Hippocampal formation (tissue), 2 donors: ENCODE measurements at places on chromosomes 11 and 22.
A peak's percentile ranks its signal among the peaks of the same experiment; 100 is the strongest.

- no peak for DNase-seq
These were observed 32.5 kb downstream of the MUC15 start for GRCh38 chr11:26539517-26539916.

DNA sequence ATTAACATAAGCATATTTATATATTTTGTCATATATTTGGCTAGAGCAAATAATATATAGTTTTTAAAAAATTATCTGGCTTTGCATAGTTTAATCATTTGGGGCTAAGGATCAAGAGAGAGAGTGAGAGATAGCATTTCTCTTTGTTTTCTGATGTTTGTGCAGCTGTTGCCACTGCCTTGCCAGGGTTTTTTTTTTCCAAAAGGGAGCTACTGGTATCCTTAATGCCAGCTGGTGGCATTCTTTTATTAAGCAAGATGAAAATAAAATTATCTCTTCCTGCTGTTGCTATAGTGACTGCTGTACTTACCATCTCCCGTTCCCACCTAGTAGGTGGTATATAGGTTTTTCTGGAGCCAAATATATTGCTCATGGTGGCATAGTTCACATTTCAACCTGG, 793.3 kb upstream of the ARHGAP42 start:
- no peak for DNase-seq

- DNase-seq: no peak
These were observed 2.9 kb upstream of the MRPL48 start for GRCh38 chr11:73784734-73785133.

GRCh38 chr11:67303835-67304411, 593 bp downstream of the SSH3 start:
- DNase-seq: no peak

GRCh38 chr11:68974421-68975194, 6.2 kb downstream of the MRGPRD start:
- no peak for DNase-seq

GRCh38 chr11:106242718-106243415, 165.4 kb downstream of the AASDHPPT start:
- peak; percentile 39 for DNase-seq

GRCh38 chr22:36713436-36713835, 9.9 kb upstream of the CACNG2 start:
- DNase-seq: no peak

DNA sequence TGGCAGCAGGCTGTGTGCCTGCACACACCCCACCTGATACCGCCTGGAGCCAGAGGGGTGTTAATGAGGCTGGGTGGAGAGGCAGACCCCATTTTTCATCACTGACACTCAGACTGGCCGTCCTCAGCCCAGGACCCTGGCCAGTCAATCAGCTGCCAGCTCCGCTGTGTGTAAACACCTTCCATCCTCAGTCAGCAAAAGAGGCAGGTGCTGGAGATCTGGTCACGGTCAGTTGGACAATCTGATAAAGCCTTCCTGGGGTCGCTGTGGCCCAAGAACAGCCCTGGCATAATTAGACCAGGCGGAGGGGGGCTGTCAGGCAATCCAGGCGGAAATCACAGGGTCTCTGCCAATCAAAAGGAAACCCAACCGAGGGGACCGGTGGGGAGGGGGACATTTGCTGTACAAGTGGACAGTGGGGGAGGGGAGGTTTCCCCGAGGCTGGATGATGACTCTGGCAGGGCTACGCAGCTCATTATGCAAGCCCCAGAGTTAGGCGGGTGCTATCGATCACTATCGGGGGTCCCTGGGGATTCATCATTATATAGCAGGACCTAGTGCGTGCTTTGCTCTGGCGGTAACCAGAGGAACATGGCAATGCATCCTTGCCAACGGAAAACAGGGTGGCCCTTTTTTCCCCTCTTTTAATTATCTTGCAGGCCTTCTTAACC, 72.9 kb downstream of the ABTB2 start:
- no peak for DNase-seq

- DNase-seq: peak; percentile 48
These were observed 1.9 kb downstream of the OR4S1 start for GRCh38 chr11:48307760-48308386.

DNA sequence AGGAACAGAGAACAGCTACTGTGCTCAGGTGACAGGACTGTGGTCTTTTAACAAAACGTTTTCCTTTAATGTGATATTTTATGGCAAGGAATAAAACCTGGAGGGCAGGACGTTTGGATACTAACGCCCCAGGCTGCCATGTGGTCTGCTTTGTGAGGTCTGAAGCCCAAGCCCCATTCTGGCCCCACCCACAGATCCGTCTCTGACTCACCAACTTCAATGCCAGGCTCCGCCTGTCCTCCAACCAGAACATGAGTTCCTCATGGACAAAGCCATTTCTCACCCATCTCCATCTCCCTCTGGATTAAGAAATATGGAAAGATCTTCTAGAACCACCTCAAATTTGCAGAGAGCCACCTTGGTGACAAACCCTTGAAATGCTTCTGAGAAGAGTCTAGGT, 148.8 kb downstream of the CRYBB2 start:
- no peak for DNase-seq

GRCh38 chr11:59025097-59025496, 61.0 kb upstream of the GLYATL1B start:
- no peak for DNase-seq

DNA sequence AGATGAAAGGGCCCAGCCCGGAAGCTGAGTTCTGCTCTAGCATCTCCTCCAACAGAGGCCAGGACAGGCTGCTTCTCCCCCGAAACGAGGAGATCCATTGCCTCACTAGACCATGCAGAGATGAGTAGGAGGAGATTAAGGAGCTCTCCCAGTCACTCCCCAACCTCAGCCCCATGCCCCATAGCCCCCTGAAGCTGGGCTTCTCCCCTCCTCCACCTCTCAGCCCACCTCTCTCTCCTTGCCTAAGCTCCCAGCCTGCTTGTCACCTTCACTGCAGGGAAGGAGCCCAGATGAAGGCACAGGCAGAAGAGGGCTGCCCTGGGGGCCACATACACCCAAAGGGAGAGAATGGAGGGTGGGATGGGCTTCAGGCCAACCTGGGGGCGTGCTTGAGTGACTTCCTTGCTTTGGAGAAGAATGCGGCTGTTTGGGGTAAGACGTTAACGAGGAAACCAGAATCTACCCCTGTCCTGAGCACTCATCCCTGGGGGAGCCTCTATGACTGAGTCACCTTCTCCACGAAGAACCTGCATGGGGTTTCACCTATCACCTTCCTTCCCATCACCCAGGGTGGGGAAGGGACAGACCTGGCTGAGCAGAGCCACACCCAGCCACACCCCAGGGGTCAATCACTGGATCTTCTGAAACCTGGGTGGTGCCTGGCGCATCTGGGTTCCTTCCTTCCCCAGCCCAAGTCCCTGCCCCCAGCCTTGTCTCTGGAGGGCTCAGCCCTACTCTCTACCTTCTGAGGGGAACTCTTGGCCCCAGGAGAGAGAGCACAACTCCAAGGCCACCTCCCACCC, 11.6 kb upstream of the GNAZ start:
- no peak for DNase-seq

DNA sequence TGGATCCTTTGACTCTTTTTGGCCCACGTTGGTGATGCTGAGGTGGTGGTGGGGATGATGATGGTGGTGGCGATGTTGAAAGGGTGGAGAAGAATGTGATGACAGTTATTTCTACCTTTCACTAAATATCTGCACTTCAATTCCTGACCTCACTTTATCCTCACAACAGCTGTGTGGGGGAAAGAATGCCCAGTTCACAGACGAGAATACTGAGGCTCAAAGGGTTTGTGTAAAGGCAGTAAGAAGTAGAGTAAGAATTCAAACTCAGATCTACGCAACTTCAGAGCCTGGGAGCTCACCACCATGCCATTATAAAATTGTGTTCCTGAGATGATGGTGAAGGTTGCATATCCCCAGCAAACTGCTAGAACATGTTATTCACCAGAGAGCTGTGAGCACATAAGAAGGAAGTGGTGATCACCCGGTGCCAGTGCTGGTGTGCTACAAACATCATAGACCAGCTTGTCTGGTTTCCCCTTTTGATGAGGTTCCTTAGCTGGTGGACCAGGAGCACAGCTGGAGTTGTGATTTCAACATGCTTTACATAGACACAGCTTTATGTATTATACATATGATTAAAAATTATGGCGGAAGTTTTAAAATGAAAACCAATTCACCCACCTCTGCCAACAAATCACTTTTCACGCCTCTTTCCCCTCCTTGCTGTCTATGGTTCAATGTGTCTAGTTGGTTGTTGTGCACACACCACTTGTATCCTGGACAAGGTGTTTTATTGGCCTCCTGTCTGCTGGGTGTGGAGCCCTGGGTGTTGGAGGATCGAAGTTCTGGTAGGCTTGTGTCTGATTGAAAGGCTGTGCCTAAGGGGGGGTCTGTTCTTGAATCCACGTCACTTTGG, 6.2 kb downstream of the ST14 start:
- DNase-seq: no peak

DNA sequence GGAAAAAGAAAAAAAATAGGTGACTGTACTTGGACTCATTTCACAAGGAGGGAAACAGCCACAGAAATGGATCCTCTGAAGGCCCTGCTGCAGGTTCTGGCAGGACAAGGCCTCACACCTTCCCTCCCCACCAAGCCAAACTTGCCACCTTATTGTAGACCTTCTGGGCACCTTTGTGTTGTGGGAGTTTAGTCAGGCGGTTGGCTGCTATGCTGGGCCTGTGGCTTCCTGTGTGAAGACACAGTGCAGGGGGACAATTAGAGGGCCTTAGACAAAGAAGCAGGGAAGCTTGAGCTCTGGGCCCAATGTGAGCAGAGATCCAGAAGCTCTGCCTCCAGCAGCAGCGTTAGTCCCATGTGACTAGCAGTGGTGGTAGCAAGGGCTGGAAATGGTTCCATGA, 4.2 kb downstream of the RAB1B start:
- DNase-seq: no peak

- no peak for DNase-seq
These were observed at the start of gene PLA2G3 for GRCh38 chr22:31139866-31140716. PLA2G3 (minus strand) TSS chr22:31140508; CDS start chr22:31140354, 154 bp downstream.

DNA sequence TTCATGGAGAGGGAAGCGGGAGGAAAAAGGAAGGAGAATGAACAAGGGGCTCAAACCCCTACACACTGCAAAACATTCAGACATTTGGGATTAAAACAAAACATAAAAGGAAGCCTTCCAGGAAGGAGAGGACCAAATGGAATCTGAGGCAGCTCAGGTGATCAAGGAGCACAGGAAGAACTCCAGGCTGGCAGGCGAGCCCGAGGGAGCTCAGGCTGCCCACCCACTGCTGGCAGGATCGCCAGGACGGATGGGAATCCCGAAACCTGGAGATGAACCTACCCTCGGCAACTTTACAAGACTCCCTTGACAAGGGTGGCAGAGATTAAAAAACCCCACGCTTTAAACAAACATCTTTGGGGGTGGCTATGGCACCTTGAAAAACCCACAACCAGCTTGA, 5.0 kb upstream of the PYGM start:
- no peak for DNase-seq

GRCh38 chr22:36048911-36049677, 20.5 kb upstream of the RBFOX2 start:
- no peak for DNase-seq

DNA sequence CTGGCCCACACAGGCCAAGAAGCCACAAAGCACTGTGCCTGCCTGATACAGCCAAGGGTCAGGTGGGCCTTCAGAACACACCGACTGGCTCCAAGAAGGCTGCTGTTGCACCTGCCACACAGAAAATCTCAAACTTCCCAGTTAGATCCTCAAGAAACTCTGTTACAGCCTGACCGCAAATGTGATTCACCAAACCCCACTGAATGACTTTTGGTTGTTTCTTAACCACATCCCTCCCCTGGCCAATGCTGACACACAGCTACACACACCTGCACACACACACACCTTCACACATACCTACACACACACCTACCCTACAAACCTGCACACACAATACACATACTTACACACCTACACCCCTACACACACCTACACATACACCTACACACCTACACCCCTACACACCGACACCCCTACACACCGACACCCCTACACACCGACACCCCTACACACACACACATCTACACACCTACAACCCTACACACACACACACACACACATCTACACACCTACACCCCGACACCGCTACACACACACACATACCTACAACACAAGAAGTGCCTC, 31.5 kb downstream of the CDKN1C start:
- no peak for DNase-seq

GRCh38 chr22:27412866-27413445, 388.6 kb downstream of the MN1 start:
- no peak for DNase-seq

GRCh38 chr11:126354631-126355323, 709 bp upstream of the ST3GAL4 start:
- DNase-seq: no peak

DNA sequence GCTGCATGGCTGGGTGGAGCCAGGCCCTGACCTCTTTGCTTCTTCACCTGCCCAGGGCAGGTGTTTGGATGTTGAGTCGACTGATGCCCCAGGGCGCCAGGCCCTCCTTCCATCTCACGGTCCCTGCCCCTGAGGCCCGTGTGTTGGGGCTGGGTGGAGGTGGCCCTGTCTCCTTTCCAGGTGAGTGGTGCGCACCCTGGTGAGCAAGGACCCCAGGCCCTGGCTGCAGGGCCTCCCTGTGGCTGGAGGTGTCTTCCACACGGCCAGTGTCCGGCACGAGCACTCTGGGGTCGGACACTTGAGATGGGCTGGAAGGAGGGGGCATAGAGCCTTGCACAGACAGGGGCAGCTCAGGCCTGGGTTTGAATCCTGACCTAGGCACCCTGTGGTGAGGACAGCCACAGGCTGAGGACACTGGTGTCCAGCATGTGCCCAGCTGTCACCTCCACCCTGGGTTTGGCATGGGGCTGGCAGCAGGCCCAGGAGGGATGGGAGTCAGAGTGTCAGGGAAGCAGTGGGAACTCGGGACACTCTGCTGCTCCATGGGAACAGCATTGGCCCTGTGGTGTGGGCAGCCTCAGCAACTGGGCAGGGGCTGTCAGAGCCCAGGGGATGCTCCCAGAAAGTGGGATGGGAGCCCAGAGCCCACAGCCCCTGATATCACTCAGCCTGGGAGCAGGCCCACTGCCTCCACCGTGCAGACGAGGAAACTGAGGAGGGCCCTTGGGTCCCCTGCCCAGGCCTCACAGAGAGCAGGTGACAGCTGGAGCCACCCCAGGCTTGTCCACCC, 37.1 kb upstream of the CCDC188 start:
- DNase-seq: no peak

GRCh38 chr11:35362521-35362980, 56.8 kb downstream of the SLC1A2 start:
- no peak for DNase-seq

DNA sequence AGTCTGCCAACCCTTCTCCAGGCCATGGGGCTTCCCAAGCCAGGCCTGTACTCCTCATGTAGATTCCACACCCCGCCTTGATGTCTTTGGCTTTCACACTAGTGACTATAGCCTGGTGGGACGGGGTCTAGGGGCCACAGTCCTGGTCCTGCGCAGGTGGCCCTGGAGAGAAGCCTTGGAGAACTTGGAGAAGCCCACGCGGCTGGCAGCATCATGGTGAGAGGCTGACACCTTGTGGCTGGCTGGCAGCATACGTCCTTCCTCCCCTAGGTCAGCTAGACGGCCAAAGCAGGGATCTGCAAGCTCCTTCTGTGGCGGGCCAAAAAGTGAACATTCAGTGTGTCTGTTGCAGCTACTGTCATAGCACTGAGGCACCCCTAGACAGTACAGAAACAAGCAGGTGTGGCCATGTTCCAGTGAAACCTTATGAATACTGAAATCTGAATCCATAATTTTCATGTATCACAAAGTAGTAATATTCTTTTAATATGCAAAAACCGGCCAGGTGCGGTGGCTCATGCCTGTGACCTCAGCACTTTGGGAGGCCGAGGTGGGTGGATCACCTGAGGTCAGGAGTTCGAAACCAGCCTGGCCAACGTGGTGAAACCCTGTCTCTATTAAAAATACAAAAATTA, 42.0 kb downstream of the FAM83F start:
- peak; percentile 45 for DNase-seq

- no peak for DNase-seq
These were observed 1.1 kb downstream of the SRSF8 start for GRCh38 chr11:95067841-95068219.
